ENCODE measurements at places on chromosomes 12 and 14.
A peak's percentile ranks its signal among the peaks of the same experiment; 100 is the strongest.

DNA sequence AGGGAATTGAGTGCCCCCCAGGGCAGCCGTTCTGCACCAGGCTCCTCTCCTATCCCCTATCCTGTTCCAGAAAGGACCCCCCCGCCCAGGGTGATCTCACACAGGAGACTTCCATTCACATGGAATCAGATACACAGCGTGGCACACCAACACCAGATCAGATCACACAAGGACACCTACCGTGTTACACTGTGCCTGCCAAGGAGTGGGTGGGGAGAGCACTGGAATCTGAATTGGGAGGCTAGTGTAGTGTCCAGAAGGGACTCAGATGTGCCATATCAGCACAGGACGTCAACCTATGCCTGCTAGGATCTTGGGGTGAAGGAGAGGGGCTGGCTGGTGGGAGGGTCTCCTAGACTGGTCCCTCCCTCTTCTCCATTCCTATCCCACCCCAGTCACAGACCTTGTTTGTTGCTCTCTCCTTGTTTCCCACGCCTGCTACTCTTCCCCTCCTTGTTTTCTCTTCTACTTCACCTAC is 2.3 kb downstream of the PTMS start:
- DNase-seq, result no peak

DNA sequence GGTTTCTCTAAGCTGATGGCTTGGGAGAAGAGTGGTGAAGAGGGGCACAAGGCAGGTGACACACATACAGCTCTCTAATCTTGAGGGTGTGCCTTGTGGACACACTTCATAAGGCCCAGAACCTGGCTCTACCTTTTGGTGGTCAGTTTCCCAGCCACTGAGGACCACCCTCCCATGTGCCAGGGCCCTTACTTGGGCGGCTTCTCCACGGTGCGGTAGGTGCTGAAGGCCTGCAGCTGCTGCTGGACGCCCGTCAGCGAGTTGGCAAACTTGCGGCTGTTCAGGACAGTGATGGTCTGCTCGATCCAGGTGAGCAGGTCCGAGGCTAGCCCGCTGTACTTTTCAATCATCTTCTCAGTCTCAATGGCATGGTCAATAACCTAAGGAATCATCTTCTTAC is 80.2 kb downstream of the SPTB start:
- DNase-seq, result no peak

GRCh38 chr14:101276309-101277091 is 284.8 kb upstream of the DIO3 start:
- no peak for DNase-seq

DNA sequence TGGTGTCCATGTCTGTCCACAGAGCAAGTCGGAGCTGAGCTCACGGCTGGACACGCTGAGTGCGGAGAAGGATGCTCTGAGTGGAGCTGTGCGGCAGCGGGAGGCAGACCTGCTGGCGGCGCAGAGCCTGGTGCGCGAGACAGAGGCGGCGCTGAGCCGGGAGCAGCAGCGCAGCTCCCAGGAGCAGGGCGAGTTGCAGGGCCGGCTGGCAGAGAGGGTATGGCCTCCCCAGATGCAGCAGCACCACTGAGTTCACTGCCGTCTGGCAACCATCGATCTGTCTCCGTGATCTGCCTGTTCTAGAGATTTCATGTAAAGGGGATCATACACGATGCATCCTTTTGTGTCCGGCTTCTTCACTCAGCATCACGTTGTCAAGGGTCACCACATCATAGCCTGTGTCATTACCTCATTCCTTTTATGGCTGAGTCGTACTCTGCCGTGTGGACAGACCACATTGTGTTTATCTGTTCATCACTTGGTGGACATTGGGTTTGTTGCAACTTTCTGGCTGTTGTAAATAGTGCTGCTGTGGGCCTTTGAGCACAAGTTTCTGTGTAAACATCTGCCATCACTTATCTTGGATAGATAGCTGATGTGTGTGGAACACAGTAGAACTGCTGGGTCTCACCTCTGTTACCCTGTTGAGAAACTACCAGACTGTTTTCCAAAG is 21.9 kb downstream of the HIP1R start:
- no peak for DNase-seq

DNA sequence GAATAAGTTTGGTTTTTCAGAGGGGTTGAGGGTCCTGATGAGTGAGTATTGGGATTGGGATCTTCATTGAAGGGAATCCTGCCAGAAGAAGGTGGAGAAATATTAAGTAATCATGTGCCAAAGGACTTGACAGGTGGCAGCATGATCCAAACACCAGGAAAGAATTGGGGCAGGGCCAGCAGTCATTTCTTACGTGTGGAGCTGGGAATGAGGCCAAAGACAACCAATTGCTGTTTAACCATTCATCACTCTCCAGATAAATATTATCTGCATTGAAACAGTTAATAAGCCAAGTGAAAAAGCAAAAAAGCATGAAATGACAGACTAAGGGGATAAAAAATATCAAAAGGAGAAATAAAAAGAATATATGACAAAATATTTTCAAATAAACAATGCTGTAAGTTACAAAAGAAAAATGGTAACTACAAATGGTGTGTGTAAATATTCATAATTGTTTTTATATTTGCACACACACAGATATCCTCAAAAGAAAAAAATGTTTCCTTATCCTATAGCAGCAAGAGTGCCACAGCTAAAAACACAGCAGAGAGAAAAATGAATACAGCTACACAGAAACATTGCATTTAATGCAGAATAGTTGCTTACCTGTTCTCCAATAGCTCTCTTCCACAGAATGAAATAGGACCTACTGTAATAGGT is 26.2 kb downstream of the C2CD5 start:
- DNase-seq, result no peak

- DNase-seq, result no peak
These were observed 19.4 kb upstream of the A2M start for GRCh38 chr12:9134981-9135628.

- peak; percentile 91 for DNase-seq
These were observed 15.2 kb upstream of the PLEKHG6 start for GRCh38 chr12:6295094-6295811.

- DNase-seq, result no peak
These were observed 361.1 kb upstream of the CLEC14A start for GRCh38 chr14:38616959-38617358.

DNA sequence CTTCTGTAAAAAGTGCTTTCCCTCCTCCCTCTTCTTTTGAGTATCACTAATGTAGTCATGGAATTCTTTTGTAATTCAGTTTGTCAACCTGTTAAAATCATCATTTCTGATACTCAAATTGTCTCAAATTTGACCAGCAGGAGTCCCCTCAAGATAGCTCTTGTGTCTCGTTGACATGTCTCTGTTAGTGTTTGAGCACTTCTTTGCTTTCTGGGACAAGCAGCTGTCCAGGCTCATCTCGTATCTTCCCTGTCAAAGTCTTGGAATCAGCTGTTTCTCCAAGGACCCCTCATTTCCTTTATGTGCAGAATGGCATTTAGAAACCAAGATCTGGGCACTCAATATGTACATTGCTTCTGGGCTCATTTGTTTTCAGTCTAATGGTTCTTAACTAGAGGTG is 10.7 kb downstream of the CIPC start:
- no peak for DNase-seq

DNA sequence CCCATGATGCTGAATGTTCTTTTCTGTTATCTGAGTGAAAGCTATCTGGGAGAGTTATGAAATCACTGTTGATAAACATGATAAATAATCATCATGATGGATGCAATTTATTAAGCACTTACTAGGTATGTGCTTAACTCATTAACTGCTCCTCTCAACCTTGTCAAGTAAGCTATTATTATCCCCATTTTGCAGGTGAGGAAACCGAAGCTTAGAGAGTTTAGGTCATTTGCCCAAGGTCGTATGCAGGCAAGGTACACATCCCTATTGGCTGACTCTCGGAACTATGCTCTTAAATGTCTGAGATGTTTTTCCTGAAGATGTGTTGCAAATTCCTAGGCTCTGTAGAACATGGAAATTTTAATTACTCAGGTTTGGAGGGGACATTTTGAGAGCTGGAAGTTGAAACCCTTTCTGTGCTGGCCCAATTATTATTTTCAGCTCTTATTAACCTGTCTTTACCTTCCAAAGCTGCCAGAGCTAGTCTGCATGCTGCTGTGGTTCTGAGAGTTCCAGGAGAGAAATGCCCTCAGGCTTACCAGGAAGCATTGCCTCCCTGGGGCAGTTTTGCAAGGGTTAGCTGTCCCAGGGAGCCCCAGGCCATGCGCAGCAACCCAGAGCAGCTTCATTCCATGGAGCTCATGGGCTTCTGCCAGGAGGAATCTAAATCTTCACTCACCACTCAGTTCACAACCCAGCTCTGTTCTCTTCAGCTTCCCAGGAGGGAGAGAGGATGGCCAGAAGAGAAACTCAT is 55.6 kb upstream of the OAS1 start:
- DNase-seq, result no peak

- DNase-seq, result no peak
These were observed 119.9 kb upstream of the PLEKHG7 start for GRCh38 chr12:92582893-92583292.

DNA sequence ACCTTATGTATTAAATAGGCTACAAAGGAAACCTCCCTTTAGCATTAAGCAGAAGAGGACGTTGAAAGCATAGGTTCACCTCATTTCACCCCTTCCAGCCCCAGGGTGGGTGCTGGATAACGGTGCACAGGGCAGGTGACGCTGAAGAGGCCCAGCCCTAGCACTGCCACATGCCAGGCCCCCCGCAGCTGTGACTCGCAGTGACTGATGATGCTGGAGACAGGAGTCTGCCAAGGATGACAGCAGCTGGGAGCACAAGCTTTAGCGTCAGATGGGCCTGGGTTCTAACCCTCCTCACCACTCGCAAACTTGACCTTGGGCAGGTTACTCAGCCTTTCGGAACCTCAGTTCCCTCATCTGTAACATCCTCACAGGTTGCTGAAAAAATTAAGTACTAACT is 76.7 kb downstream of the TBK1 start:
- no peak for DNase-seq

- peak; percentile 34 for DNase-seq
These were observed 818 bp upstream of the SUOX start for GRCh38 chr12:55996201-55996714.

DNA sequence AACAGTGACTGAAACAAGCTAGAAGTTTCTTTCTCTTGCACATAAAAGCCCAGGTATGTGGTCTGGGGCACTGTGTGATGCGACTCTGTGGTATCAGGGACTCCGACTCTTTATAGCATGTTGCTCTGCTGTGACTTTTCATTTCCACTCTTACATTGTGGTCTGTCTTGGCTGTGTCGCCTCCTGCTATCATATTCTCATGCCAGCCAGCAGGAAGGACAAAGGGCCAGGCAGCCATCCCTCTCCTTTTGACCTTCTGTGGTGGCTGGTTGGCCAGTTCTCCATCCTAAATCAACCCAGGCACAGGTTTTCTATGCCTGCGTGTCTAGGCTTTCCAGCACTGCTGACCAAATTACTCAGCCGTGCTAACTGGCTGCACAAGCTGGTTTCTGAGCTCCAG is 8.0 kb downstream of the ACAD10 start:
- no peak for DNase-seq

GRCh38 chr12:55051197-55051947 is 31.6 kb downstream of the NEUROD4 start:
- DNase-seq, result no peak

GRCh38 chr12:1862973-1863372 is 42.6 kb downstream of the LRTM2 start:
- no peak for DNase-seq

- DNase-seq, result no peak
These were observed 87.1 kb upstream of the ATF7IP start for GRCh38 chr12:14278294-14278953.

- DNase-seq, result no peak
These were observed 51.1 kb downstream of the SLC25A47 start for GRCh38 chr14:100374270-100374669.

- DNase-seq, result no peak
These were observed 1.2 kb downstream of the RAB15 start for GRCh38 chr14:64970776-64971477.

DNA sequence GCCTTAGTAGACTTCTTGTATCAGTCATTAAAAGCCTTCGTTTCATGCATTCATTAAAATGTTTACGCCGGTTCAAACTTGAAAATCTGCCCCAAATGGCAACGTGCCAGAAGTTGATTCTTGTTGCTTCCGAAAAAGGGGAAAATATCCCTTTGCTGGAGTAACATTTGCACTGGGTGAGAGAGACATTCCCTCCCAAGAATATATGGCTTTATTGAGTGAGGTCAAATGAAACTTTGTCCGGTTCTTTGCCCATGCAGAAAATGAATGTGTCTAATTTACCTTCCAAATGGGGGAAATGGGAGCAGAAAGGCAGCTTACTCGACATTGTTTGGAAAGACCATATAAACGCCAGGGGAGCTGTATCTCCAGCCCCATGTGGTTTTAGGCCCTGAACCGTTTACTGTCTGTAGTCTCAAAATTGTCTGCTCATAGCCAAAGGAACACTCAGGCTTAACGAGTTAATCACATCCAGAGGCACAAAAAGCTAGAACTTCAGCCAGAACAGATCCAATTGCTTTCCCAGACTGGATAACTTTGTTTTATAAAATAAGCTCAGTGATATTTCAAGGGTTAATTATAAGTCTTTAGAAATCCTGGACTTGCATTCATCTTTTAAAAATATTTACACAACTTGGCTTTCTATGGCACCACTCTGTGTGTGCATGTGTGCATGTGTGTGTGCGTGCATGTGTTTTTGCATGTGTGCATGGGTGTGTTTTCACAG is 2.9 kb upstream of the EMP1 start:
- no peak for DNase-seq

GRCh38 chr14:101122237-101123141 is 219.0 kb upstream of the RTL1 start:
- no peak for DNase-seq

DNA sequence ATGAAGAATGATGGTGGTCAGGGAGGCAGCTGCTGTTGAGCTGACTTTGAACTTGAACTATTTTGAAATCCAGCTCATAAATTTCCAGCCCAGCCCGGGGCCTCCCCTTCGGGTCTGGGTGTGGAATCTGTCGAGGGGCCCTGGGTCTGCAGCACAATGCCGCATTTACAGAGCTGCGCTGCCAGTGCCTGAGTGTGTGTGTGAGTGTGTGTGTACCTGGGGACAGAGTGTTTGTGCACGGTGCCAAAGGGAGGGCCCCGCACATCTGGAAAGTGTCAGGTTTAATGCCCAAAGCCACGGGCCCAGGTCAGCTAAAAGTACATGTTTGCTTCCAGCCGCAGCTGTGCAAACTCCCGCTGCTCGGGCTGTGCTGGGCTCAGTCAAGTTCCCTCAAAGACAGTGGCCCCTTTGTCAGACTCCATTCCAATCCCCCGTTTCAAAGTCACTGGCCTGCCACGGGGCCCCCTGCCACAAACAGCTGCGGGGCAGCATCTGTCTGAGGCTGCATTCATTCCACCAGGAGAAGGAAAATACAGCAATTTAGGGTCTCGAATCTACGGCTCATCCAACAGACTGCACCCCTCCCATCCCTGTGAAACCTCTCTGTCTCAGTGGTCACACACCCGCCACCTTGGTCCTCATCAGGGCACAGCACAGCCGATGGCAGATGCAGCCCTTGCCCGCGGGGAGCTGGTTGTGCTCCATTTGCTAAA is 16.3 kb upstream of the RFLNA start:
- DNase-seq, result no peak

DNA sequence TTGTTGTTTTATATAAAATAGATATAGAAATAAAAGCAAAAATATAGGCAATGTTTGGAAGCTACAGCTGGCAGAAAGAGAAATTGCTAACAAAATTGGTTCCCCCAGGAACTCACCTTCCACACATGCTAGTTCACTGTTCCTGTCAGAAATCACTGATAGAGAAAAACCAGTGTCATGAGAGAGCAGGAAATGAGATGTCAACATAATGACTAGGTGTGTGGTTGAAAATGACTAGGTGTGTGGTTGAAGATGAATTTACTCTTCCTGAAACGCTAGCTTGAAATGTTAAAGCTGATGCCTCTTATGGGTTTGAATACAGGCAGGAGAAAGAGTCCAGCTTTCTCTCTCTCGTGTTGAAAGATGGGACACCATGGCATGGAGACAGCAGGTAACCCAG is 216.3 kb downstream of the C12orf42 start:
- DNase-seq, result no peak

Data from T1000 (cell line).